ENCODE measurements at places on chromosomes 1 and 21.

DNA sequence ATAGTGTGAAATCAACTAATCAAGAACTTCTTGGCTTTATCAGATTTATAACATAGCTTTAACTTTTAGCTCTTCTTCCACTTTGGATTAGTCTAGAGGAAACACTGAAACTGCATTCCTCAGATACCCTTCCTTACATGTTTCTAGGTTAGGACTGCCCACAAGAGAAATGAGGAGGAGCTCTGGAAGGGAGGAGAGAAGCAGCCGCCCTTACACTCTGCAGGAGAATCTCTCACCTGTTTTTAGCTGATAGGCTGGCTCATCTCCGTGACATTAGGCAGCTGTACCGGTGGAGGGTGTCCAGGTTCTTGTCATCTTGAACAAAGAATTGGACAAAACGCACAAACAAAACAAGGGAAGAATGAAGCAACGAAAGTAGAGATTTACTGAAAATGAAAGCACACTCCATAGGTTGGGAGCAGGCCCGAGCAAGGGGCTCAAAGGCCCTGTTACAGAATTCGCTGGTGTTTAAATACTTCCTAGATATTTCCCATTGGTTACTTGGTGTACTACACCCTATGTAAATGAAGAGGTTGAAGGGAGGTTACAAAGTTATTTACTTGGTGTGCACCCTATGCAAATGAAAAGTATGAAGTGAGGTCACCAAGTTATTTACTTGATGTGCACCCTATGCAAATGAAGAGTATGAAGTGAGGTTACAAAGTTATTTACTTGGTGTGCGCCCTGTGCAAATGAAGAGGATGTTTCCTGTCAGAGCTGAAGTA is 524.9 kb upstream of the CHRM3 start:
- DNase-seq = no peak

DNA sequence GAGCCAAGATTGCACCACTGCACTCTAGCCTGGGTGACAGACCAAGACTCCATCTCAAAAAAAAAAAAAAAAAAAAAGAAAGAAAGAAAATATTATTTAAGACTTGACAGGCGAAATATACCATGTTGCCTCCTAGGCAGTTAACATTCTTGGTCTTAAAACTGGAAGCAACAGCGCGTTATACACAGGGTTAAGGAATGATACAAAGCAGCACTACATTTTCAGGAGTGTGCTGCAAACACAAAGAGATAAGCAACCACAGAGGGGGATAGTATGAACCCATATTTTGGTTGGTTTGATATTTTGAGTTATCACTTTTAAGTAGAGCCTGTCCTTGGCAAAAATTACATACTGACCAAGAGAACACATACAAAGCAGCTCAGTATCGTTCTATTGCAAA is 25.1 kb downstream of the USP24 start:
- DNase-seq = peak; percentile 55

- peak; percentile 69 for DNase-seq
Measured at GRCh38 chr1:218330043-218330623, 15.0 kb upstream of the TGFB2 start.

DNA sequence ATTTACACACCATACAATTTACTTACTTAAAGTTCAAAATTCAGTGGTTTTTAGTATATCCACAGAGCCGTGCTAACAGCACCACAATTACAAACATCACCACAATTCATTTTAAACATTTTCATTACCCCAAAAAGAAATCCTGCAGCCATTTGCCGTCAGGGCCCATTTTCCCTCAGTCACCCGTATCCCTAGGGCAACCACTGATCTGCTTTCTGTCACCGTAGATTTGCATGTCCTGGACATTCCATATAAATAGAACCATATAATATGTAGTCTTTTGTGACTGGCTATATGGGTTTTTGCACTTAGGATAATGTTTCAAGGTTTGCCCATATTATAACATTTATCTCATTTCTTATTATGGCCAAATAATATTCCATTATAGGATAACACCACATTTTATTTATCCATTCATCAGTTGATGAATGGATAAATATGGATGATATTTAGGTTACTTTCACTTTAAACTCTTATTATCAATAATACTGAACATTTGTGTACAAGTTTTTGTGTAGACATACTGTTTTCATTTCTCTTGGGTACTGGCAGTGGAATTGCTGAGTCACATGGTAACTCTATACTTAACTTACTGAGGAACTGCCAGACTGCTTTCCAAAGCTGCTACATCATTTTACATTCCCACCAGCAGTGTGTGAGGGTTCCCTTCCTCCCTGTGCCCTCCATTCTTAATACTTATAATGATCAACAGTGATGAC is 68.9 kb downstream of the ST3GAL3 start:
- peak; percentile 18 for DNase-seq

DNA sequence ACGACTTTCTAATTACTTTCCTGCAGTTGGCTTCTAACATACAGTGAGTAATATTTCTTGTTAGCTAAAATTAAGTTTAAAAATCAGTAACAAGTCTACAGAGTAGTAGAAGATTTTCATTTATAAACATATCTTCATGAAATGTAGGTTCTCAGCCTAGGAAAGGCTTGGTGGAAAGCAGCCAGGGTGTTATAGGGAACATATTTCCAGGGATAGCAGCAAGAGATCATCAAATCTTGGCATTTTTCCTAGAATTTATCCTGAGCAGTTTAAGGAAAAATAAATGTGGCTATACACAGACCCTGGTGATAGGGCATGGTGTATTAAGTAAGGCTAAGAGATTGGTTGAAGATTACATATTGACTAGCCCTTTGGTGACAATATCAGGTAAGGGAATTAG is 203.5 kb upstream of the NEGR1 start:
- DNase-seq = no peak
